ENCODE measurements at places on chromosomes 1 and 21.

GRCh38 chr1:241424480-241424971, 67.5 kb upstream of the RGS7 start:
- DNase-seq = peak; percentile 18

- no peak for DNase-seq
Observed at GRCh38 chr1:181784039-181784683, 277.4 kb downstream of the ZNF648 start.

DNA sequence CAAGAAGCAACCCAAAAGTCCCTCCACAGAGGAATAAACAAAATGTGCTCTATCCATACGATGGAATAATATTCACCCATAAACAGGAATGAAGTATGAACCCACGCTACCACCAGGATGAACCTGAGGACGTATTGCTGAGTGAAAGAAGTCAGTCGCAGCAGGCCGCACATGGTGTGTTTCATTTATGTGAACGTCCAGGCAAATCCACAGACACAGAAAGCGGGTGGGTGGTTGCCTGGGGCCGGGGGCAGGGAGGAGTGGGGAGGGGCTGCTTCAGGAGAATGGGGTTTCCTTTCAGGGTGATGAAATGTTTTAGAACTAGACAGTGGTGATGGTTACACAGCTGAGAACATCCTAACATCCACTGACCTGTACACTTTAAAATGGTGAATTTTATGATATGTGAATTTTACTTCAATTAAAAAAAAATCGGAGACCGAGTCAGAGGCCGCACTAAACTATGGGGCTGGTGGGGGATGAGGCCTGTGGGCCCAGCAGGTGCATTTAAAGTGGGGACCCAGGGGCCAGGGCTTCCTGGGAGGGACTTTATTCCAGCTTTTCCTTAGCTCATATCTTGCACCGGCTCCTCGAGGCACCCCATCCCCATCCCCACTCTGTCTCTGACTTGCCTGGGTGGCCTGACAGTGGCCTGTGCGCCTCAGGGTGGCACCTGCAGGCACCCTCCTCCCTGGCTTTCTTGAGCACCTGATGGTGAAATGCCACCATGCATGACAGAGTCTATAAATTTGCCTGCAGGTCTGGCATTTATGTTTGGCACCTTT, 392.6 kb upstream of the VAMP3 start:
- peak; percentile 16 for DNase-seq

GRCh38 chr21:36035381-36035791, 24.9 kb downstream of the SETD4 start:
- no peak for DNase-seq

GRCh38 chr1:15027515-15027986, 126.0 kb upstream of the TMEM51 start:
- DNase-seq = peak; percentile 36

DNA sequence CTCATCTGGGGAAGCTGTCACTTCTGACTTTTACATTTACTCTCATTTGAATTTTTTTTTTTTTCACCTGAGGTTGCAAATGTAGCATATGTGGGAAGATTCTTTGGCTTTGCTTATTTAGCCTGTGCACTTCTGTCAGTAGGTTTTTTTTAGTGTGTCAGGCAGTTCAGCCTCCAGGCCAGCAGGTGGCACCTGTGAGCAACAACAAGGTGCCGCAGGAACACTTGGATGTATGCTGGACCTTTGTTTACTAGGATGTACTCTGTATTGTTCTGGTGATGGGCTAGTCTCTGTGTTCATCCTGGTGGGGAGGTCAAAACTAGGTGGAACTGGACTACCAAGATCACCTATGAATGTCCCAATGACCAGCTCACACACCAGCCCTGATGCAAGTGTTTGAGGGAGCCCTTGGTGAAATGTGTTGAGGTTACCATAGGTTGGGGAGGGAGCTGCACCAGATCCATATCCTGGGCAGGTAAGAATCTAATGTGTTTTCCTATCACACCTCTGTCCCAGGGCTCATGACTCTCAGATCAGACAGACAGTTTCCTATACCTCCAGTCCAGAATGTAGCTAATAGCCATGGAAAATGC, 618.2 kb downstream of the BRINP3 start:
- DNase-seq = peak; percentile 63

DNA sequence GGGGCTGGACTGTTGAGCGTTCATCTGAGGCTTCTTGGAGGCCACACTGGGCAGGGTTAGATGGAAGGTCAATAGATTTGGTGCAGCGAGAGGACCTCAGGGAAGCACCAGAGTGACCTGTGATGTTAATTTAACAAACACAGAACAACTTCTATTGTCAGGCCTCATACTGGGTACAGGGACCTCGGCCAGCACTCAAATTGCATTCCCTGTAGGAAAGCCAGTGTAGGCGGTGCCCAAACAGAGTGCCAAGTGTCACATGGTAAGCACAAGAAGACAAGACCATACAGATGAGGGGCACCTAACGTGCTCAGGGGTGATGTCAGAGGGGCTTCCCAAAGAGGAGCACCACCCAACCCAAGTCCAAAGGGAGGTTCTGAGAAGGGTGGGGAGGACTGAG, 1.3 kb downstream of the TMEM269 start:
- no peak for DNase-seq

- DNase-seq = peak; percentile 93
Observed at GRCh38 chr1:236515443-236515958, 8.3 kb upstream of the LGALS8 start.

DNA sequence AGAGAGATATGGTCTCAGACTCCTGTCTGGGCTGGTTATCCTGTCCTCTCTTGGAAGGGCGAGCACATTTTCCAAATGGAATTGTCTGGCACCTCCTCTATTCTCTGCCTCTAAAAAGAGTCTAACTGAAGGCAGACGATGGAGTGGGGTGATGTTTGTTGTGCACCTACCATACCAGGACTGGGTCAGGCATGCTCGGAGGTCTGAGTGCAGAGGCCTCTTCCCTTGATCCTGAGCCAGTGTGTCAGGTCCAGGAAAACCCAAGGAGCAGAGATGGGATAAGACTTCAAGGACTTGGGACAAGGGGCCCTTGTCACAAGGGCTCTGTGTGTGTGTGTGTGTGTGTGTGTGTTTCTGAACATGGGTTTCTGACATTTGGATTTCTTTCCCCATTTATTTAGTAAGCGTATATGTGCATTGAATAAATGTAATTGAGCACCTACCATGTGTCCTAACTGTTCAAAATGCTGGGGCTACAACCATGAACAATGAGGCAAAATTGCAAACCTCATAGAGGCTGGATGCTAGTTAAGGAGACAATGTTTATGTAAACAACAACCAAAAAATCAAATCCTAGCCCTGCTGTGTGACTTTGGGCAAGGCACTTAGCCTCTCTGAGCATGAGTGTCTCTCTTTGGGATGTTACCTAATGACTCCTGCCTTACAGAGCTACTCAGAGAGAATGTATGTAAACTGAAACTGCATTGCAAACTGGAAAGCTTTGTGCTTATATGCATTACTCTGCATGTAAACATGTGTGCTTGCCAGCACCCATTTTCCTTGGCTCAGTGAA, 276.3 kb downstream of the FOXD2 start:
- no peak for DNase-seq

DNA sequence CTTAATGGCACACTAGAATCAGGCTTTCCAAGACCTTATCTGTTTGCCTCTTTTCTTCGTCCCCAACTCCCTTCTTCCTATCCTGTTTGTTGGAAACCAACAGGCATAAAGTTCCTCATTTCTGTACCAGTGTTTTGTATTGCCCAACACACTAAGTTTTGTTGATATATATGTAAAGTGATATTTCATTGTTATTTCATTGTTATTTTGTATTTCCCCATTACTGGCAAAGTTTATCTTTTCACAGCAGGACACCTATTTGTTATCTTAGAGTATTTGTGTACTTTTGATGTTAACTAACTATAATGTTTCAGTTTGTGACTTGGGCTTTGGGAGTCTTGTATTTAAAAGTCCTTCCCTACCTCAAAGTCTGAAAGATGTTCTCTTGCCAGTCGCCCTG, 27.1 kb downstream of the FAM20B start:
- DNase-seq = no peak

GRCh38 chr1:226723657-226724532, 15.2 kb downstream of the ITPKB start:
- DNase-seq = peak; percentile 72

DNA sequence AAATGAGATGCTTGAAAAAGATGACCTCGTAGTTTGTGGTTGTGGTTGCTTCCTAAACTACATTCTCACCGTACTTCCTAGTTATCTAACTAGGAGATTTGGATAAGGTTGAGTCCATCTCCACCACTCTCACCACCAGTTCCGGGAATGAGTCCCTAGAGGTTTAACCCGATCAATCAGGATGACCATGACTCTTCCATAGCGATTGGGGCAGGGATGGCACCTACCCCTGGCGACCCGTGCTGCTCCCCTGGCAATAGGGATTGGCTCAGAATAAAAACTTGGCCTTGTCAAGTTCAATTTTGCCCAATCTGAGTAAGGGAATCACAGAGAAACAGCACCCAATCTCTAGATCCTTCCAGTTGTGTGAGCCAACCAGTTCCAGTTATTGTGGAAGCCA, 2.7 kb upstream of the MIS18A start:
- DNase-seq = no peak

- DNase-seq = no peak
Observed at GRCh38 chr21:41713495-41714281, 53.2 kb downstream of the RIPK4 start.

DNA sequence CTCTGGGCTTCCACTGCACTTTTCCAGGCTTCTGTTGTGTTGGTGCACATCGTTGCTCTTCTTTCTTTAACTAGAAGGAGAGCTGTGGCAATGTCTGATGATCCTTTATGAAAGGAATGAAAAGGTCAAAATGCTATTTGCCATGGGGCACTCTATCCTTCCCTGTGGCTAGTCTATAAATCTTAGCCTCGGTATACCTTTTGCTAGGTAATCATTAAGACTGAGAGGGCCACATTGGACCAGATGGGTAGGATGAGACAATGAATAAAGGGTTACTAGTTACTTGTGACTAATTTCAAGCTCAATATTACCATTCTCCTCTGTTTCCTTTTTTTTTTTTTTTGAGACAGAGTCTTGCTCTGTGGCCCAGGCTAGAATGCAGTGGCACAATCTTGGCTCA, 89.4 kb upstream of the C1orf87 start:
- DNase-seq = no peak
